Stimulated activated CD4-positive, alpha-beta T cell treated with anti-CD3 and anti-CD28 coated beads, Interleukin-2, amount 100 ng/mL, for 24 hours (primary cell): ENCODE measurements at places on chromosomes 2 and 18.

DNA sequence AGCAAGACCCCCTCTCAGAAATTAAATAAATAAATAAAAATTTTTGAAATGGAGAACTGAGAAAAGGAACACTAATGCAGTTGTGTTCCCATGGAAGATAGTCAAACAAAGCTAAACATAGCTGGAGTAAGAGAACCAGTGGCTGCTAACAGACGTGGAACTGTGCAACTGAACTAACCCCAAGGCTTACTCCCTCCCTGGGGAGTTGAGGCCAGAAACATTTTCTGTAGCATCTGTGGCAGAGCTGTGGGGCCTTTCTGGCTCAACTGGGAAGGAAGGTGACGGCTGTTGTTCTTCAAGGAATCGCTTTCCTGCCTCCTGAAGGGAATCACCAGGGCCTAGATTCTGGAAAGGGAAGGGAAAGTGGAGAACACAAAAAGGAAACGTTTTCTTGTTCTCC is 53.9 kb upstream of the B3GNT2 start:
- no peak for DNase-seq

DNA sequence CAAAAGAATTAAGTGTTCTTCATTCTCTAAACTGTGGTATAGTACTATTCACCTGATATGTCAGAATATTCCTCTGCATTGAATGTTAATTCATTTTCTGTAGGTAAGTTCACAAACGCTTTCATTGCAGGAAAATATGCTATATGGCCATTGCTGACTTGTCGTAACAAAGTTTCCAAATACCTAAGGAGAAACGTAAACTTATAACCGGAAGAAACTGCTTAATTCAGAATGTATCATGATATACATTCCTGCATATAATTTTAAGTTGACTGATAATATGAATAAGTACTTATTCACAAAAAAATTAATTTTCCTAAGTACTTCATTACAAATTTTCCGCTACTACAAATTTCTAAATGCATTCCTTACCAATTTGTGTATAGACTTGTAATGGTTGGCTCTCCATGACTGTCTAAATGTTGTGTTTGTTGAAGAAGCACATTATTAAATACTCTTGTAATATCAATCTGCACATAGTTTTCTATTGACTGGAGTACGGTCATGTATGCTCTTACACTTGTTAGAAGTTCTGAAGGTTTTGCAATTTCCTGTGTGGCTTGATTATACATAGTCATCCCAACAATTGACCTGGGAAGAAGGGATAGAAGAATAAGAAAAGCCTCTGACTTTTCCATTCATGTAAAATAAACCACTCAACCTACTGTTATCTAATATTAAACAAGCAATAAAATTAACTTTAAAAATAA is 85.4 kb downstream of the NCKAP1 start:
- no peak for DNase-seq

- no peak for DNase-seq
These were observed 436.3 kb downstream of the CMPK2 start for GRCh38 chr2:6429210-6429986.

DNA sequence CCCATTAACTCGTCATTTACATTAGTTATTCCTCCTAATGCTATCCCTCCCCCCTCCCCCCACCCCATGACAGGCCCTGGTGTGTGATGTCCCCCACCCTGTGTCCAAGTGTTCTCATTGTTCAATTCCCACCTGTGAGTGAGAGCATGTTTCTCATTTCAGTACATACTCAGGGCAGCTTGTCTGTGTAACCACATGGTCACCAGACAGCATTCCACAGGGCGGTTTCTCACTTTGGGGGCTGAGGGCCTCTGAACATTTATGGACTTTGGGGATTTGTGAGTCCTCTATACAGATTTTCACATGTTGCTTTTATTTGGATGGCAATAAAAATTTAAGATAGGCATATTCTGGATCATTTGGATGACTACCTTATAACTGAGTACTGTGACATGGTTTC is 84.0 kb downstream of the LYPD6B start:
- no peak for DNase-seq

DNA sequence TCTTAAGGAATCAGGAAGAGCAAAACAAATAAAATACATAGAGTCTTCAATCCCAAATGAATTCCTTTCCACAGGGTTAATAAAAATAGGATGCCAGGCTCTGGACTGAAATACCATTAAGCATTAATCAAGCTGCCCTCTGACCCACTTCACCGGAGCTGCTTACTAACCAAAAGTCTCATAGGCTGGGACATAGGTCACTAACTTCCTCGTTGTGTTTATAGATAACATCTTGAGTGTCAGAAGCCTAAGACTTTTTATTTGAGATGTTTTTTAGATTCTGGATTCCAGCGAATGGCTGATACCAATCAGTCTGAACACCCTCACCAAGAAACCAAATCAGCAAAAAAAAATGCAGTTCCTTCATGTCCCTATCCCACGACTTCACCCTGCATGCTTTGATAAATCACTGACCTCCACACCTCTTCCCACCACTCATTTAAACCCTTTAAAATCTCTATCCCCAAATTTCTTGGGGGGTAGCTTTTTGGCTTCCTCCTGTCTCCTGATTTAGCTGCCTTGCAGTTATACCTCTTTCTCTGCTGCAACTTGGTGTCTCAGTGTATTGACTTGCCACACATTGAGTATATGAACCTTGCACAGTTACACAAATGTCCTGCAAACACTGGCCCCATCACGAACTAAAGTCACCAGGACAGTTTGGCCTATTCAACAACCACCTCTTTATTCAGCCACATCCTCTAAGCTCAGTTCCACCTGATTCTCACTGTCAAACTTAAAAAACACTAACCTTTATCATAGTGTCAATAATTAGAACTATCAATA is 399.3 kb downstream of the METTL4 start:
- DNase-seq: no peak

DNA sequence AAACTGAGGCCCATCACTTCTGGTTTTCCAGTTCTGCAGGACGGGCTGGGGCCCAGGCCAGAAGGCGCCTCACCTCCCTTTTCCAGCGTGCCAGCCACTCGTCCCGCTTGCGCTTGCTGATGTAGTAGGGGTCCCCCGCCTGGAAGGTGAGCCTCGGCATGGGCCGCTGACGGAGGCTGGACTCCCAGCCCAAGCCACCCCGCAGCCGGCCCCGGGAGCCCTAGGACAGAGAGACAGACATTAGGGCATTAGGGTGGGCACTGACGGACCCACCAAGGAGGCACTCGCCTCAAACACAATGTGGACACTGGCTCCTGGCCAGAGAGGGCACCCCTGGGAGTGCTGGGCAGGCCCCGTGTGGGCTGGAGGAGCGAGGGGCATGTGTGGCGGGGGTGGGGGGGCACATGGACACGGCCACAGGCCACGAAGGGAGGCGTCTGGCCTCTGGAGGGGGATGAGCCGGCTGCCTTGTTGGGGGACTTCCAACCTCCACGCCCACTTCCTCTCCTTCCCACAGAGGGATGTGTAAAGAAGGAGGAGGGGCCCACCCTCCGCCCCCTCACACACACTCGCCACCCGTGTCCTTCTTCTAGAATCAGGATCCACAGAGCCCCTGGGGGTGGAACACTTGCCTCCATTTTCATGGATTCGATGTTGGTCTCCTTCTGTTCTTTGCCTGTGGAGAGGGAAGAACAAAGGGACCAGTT is 66.7 kb downstream of the DNMT3A start:
- peak; percentile 56 for DNase-seq

DNA sequence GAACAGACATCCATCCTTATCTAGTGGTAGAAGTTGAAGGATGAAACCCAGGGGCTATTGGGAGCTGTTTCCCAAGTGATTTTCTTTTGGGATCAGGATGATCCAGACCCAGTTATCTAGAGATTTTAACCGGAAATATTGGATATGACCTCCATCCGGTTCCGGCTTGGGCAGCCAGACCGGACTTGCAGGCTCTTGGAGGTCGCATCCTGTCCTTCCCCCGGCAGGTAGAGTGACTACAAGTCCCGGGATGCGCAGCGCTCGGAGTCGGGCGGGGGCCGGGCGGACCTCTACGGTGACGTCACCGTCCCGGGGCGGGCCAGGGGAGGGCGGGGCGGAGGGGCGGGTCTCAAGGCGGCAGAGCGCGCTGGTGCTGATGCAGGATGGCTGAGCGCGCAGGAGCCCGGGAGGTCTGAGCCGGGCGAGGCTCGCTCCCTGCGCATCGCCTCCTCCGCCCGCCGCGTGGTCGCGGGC is at the start of gene KIF5C:
KIF5C (plus strand) TSS at position 360 of the 474 bp plus-strand sequence. CDS start 391 bp downstream, outside the sequence.
- peak; percentile 89 for DNase-seq

DNA sequence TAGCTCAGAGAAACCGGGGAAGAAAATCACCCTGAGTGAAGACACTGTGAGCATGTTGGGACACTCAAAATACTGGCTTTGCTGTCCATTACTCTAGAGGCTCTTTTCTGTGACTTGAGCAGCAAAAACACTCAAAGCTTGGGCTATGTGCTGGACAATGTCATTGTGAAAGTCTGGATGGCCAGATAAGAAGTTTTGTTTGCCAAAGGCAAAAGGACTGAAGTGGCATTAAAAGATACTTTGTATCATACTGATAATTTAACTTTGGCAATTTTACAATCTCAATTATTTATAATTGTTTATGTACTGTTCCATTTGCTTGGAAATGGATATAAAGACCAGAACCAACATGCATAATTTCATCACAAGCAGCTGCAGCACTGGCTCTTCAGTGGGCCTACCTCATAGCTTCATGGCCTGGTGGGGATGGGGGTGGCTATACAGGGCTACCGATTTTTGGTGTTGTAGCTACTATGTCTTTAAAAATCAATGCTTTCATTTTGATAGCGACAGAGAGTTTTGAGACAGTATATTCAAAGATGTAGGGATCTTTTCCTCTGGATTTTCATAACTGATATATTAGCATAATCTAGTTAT is 51.1 kb downstream of the RBKS start:
- DNase-seq: no peak

GRCh38 chr2:223084873-223085272 is 32.9 kb downstream of the KCNE4 start:
- no peak for DNase-seq

DNA sequence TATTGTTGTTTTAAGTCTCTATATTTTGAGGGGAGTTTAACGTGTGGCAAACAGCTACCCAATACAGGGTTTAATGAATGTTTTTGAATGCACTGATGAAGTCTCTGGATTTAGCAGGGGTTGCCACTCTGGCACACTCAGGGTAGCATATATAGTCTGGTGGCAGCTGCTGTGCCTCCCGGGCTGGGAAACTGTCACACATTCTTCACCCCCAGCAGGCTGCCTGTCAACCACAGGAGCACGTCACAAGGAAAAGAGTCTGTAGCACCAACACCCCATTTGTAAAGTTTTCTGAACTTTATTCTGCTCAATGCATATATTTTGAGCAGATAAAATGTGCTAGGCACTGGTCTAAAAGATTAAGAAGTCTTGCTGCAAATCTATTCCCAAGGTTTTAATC is 39.3 kb downstream of the NGEF start:
- no peak for DNase-seq

DNA sequence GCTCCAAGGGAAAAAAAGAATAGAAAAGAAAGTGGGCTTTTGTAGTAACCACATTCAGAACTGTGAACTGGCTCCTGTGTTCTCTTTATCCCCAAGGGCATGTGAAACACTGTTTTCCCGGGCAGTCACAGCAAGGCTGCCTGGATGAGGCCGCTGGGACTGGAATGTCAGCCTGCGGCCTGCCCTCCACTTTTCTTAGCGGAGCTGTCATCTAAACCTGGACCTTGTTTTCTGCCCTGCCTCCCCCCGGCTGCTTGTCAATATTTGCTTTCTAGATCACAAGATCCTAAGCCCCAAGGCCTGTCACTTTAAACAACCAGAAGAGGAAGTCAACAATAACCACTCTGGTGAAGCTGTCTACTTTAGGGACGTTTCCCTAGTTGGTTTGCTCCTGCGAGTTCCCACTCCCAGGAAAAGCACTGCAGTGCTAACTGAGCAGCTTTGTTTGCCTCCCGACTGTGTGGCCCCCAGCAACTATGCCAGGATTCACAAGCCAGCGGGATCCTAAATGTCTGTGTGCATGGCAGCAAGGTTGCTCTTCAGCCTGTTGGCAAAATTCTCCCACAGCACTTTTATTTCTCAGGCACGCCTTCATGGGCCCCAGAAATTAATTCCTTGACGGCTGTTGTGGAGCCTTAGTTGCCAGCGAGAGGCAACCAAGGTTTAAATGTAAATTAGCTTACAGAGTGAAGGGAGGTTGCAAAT is 30.6 kb downstream of the SOWAHC start:
- no peak for DNase-seq

- DNase-seq: no peak
These were observed 53.1 kb downstream of the KCTD1 start for GRCh38 chr18:26495287-26495686.

DNA sequence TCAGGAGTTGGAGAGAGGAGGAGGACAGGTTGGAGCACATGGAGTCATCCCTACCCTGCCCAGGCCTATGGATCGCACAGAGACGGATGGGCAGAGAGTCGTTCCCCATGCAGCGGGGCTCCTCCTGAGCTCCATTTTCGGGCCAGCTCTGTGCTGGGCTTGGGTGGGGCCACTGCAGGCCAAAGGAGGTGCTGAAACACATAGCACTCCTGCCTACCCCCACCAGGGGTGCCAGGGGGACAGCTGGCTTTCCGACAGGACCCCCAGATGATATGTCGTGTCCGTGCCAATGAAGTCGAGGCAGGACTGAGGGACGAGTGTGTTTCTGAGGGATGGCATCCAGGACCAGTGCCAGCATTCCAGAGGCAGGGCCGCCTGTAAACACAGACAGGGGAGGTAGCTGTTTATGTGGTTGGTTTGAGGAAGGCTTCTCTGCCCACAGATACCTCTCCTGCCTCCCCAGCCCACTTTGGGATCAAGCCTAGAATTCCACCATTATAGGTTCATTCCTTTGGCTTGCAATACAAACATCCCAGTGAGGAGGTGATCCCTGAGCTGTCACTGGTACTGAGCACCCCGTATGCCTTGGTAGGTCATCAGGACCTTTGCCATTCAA is 116.6 kb downstream of the GLI2 start:
- DNase-seq: no peak

GRCh38 chr2:238649936-238650518 is 197.9 kb upstream of the TWIST2 start:
- no peak for DNase-seq

- DNase-seq: no peak
These were observed 6.6 kb downstream of the BCL2L11 start for GRCh38 chr2:111127351-111127750.

GRCh38 chr2:109611467-109612095 is 2.2 kb downstream of the SEPTIN10 start:
- no peak for DNase-seq

DNA sequence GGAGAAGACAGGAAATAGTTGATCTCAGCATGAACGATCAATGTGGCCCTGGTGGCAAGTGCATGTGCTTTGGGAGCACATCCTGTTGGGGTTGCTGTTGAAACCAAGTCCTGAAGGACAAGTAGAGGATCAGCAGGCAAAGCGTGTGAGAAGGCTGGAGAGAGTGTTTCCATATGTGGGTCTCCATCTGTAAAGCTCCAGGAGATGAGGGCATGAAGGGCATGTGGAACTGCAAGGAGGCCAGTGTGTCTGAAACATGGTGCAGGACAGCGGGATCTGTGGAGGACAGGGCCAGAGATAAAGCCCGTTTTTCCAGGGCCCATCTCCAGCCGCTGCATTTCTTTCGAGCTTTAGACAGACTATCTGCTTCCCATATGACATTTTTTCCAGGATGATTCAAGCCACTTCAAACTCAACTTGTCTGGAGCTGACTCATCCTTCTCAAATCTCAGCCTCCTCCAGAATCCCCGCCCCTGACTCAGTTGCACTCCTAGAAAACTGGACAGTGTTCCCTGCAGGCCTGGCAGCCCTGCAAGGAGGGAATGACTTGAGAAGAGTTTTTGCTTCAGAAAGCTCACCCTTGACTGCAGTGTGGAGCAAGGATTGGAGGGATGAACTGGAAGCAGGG is 226.1 kb downstream of the VAPA start:
- no peak for DNase-seq
